Central memory CD4-positive, alpha-beta T cell (primary cell): ENCODE measurements at places on chromosomes 6 and 20.

GRCh38 chr6:13164291-13164690 is 164.0 kb downstream of the TBC1D7 start:
- DNase-seq = no peak

- DNase-seq = no peak
Measured at GRCh38 chr6:150252714-150253444, 110.0 kb downstream of the PPP1R14C start.

DNA sequence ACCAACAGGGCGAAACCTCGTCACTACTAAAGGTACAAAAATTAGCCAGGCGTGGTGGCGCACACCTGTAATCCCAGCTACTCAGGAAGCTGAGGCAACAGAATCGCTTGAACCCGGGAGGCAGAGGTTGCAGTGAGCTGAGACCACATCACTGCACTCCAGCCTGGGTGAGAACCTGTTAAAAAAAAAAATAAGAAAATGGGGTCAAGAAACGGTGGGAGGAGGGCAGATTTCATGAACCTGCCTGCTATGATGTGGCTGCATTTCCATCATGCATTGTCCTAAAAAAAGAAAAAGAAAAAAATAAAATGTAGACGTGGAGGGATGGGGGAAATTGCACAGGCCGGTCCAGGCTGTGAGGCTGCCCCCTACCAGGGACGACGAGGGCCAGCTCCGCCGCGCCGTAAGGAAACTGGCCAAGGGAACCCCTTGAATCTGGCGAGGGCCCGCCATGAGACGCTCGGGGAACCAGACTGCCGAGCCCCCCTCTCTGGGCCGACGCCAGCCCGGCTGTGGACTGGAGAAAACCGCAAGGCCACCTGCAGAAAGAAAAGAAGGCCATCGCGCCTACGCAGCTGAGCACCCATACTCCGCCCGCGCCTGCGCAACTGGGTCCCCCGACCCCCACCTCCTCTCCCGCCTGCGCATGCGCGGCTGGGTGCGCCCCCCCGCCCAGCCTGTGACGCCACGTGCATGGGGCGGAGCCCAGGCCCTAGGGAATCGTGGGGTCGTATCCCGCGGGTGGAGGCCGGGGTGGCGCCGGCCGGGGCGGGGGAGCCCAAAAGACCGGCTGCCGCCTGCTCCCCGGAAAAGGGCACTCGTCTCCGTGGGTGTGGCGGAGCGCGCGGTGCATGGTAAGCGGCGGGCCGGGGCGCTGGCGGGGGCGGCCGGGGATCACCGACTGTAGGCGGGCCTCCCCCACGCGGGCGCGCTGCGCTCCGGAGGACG is at the start of gene ENTPD6:
Gene ENTPD6, plus strand, starts transcription at position 699 of the 948 bp plus-strand sequence. CDS start 10,825 bp downstream, outside the sequence.
- peak; percentile 92 for DNase-seq

GRCh38 chr20:57792386-57793080 is 82.7 kb upstream of the PMEPA1 start:
- DNase-seq = no peak

- no peak for DNase-seq
Measured at GRCh38 chr6:127102299-127102698, 16.2 kb upstream of the RSPO3 start.

- DNase-seq = peak; percentile 29
Measured at GRCh38 chr6:155050311-155050710, 55.2 kb downstream of the TIAM2 start.

DNA sequence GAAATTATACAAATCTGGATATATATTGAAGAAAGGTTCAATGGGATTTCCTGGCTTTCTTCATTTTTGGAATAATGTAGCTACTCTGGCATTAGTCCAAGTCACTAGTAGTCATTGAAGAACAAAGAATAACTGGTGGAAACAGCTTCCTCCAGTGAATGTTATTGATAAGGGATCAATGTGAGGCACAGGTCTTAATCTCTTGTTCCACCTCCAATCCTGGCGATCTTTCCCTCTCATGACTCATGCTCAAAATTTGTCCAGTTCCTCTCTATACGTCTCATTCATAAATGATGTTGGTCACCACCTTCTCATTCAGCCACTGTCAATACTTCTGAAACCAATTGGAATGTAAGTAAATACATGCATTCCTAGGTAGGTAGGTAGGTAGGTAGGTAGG is 185.0 kb upstream of the BMP2 start:
- no peak for DNase-seq

- DNase-seq = no peak
Measured at GRCh38 chr6:125750692-125751333, 1.4 kb downstream of the HEY2 start.

GRCh38 chr6:135932651-135933050 is 81.2 kb downstream of the PDE7B start:
- no peak for DNase-seq

- no peak for DNase-seq
Measured at GRCh38 chr20:16206817-16207216, 366.4 kb downstream of the KIF16B start.

- DNase-seq = no peak
Measured at GRCh38 chr6:75412969-75413662, 80.5 kb downstream of the FILIP1 start.

DNA sequence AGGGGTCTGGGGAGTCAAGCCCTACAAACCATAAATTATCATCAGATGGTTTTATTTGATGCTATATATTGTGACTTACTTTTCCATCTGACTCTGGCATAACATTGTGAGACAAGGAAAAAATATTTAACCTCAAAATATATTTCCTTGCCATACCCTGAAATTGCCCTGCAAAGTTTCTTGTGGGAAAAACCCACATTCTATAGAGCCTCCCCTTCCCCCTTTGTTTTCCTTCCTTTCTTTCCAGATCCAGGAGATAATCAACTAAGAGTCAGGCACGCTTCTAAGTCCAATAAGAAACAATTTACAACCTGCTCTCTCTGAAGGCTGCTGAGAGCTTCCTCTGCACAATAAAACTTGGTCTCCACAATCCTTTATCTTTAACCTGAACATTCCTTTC is 17.5 kb upstream of the HINT3 start:
- DNase-seq = no peak

- no peak for DNase-seq
Measured at GRCh38 chr20:35267092-35267491, 10.8 kb downstream of the MMP24OS start.

- DNase-seq = no peak
Measured at GRCh38 chr6:49522710-49523593, 23.2 kb downstream of the GLYATL3 start.

DNA sequence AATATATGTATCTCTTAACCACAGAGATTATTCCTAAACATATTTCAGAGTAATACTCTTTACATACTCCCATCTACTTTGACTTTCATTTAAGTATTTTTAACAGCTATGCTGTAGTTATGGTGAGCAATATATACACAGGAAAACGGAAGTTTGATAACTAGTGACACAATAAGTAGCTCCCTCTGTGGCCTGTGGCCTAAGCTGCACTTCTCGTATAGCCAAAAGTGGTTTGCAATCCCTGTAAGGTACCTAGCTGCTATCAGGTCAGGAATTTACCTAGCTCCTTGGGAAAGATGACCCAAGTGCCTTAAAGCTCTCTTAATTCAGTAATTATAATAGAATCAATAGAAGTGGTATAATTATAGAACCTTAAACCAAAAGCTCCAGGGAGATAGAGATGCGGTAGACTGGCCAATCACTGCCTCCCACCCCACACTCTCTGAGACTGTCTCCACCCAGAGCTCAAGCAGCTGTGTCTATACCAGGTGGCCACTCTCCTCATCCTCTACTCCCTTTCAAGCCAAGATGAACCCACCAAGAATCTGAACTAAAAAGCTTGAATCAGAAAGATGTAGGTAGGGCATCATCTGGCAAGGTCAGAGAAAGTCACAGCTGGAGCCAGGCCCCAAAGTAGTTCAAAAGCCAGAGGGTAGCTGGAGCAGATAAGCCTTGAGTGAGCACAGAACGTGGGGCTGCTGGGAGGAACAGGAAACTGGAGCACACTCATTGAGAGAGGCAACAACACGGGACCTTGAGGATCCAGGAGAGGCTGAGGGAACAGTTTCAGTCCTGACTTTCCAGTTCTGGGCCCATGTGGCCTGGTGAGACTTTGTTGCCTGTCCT is 84.9 kb upstream of the ASF1A start:
- peak; percentile 49 for DNase-seq

DNA sequence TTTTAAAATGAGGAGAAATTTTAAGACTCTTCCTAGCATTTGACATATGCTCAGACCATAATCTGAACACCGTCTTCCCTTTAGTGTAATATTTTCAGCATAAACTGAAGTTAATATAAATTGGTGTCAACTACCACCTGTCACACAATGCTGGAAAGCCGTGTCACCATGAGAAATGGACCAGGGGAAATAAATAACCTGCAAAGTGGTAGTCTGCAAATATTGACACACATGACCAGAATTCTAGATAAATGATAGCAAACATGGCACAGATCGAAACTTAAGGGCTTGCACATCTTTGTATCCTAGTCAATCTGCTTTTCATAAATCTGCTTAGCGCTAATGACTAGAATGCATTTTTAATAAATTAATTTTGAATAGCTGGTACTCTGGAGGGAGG is 191.9 kb downstream of the CD83 start:
- DNase-seq = no peak

DNA sequence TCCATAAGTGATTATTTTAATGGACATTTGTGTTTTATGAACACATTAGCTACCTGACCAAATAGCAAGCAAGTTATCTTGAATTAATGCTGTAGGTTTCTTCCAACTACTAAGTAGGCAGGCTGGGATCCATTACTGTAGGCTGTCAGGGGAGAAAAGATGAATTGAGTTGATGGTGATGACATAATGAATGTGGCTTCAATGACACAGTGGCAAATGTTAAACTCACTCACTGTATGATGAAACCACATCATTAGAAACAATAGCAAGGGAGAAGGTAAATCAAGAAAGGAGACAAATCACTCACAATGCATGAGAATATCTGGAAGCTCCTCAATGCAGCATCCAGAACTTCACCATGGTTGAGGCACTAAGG is 529.7 kb upstream of the CITED2 start:
- DNase-seq = no peak

- no peak for DNase-seq
Measured at GRCh38 chr20:21377701-21378100, 19.6 kb downstream of the NKX2-4 start.

DNA sequence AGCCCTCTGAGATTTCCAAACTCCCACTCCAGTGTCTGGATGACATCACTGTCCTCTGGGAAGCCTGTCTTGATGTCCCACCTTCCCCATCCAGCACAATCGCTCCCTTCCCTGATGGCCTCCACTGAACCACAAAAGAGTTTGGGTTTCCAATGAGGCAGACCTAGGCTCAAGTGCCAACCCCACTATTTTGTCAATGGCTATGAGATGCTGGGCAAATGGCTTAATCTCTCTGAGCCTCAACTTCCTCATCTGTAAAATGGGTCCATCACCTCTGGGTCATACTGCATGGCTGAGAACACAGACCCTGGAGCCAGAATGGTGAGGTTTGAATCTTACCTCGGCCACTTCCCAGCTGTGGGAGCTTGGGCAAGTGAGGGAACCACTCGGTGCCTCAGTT is 11.7 kb downstream of the SLC13A3 start:
- DNase-seq = no peak

- DNase-seq = no peak
Measured at GRCh38 chr20:6626805-6627204, 140.7 kb upstream of the BMP2 start.

- no peak for DNase-seq
Measured at GRCh38 chr20:10631126-10631525, 42.7 kb downstream of the JAG1 start.

- no peak for DNase-seq
Measured at GRCh38 chr20:56630086-56630493, 984 bp downstream of the TFAP2C start.

DNA sequence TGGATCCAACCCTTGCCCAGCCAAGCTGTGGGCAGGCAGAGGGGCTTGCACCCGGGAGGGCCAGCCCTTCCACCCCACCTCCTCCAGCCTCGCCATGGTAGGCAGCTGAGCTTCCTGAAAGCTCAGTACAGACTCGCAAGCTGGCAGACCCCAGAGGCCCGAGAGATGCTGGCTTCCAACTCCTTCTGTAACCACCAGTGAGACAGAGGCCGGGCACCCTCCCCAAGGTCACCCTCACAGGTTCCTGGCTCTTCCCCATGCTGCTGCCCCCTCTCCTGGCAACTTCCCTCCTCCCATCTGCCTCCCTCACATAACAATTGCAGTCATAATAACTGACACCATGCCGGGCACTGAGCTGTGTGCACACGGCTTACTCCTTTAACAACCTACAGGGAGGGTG is 26.2 kb upstream of the NOL4L start:
- DNase-seq = no peak

GRCh38 chr6:167659046-167659445 is 167.7 kb upstream of the AFDN start:
- no peak for DNase-seq

DNA sequence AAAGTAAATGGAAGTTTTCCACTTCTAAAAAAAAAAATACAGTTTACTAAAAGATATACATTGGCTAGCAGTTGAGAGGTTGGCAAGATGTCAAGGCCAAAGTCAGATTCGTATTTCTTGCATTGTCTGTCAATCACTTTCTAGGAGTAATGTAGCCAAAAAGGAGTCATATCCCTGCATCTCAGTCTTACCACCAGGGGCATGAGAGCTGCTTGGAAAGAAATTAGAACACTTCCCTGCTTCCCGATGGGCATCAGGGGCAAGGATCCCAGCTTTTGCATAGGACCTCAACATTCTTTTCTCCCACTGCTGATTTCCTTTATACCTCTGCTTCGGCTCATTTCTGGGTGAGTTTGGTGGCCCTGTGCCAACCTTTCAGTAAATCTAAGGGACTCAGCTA is 581.0 kb upstream of the MAP3K7 start:
- no peak for DNase-seq

DNA sequence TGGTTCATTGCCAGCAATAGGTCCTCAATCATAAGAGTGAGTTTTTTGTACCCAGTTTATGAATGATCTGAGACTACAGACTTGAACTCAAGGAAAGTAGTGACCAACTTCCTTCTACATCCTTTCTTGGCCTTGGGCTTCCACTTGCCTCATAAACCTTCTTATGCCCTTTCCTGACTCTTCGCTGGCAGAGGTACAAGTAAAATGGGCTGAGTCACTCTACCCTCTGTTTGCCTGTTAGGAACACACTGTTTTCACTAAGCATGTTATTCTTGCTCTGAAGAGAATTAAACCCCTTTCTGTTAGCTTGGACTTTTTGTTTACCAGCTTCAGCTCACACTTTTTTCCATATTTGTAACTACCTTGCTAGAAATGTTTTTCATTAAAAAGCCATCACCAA is 74.4 kb downstream of the PKHD1 start:
- DNase-seq = no peak

- DNase-seq = no peak
Measured at GRCh38 chr6:36651659-36652379, 26.7 kb upstream of the CDKN1A start.
